ENCODE measurements at places on chromosomes 3 and 15. TPM values are rescaled to one million over a fixed set of nuclear protein-coding genes. Genes with fewer than 3 reads are reported as not detected.

The POTEB3 gene
- total RNA-seq: not detected

The FILIP1L gene
- total RNA-seq: 48.7 TPM

The FBXL22 gene
- total RNA-seq: 0.41 TPM

The SLC25A36 gene
- total RNA-seq: 30.3 TPM

The IP6K2 gene
- total RNA-seq: 47.5 TPM

The BFSP2 gene
- total RNA-seq: not detected

The HRH1 gene
- total RNA-seq: 4.9 TPM

The KAT2B gene
- total RNA-seq: 14.1 TPM

The SOX14 gene
- total RNA-seq: not detected

The EBLN2 gene
- 1.7 TPM for total RNA-seq

The RTP3 gene
- not detected for total RNA-seq

The TMEM266 gene
- 0.16 TPM for total RNA-seq

The CYP19A1 gene
- not detected for total RNA-seq

The TMC3 gene
- total RNA-seq: not detected

The COPB2 gene
- 254 TPM for total RNA-seq

The SLC12A8 gene
- total RNA-seq: 2.1 TPM

The ASB14 gene
- not detected for total RNA-seq

The ABI3BP gene
- 22.3 TPM for total RNA-seq

The RARRES1 gene
- 0.57 TPM for total RNA-seq

The CMTM8 gene
- not detected for total RNA-seq

The PLSCR2 gene
- not detected for total RNA-seq

The NEIL1 gene
- total RNA-seq: 0.83 TPM

The SLC35G2 gene
- total RNA-seq: 21.6 TPM

The PPP1R14D gene
- total RNA-seq: not detected

The FEZF2 gene
- total RNA-seq: not detected

The GRK7 gene
- not detected for total RNA-seq

The CA12 gene
- total RNA-seq: 16.6 TPM

The TRH gene
- not detected for total RNA-seq

The FNDC3B gene
- 196 TPM for total RNA-seq

The NANOGP8 gene
- not detected for total RNA-seq

The ECE2 gene
- not detected for total RNA-seq

The ATP8B4 gene
- 0.53 TPM for total RNA-seq

The LPP gene
- total RNA-seq: 94.4 TPM

The B3GNT5 gene
- total RNA-seq: not detected

The SH2D7 gene
- total RNA-seq: not detected

The INKA1 gene
- 3.8 TPM for total RNA-seq

The GTF2E1 gene
- total RNA-seq: 31.1 TPM

The ROPN1 gene
- not detected for total RNA-seq

The ANKUB1 gene
- not detected for total RNA-seq

The IGF1R gene
- 55.0 TPM for total RNA-seq

The SAMD7 gene
- not detected for total RNA-seq

The AMOTL2 gene
- total RNA-seq: 309 TPM

The ACTL6A gene
- total RNA-seq: 45.4 TPM

The C3orf85 gene
- not detected for total RNA-seq

The CCR8 gene
- not detected for total RNA-seq

The CILP gene
- total RNA-seq: not detected

All from HFFc6 (cell line).